ENCODE measurements at places on chromosomes 6 and 20.
A peak's percentile ranks its signal among the peaks of the same experiment; 100 is the strongest.

GRCh38 chr6:165704045-165704748 is 41.2 kb upstream of the PDE10A start:
- no peak for DNase-seq

DNA sequence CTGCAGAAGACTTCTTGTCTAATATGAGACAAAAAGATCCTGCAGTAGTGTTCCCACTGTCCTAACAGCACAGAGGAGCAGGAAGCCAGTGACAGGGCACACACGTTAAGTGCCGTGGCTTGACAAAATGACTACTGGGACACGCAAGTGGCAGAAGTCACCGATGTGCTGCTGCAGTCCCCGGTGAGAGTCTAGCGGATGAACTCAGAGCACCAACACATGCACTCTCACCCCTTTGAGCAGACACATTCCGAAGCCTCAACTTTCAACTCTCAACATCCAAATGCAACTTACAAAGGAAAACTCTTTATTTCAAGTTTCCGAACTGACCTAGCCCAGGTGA is 898 bp downstream of the LAMA4 start:
- DNase-seq, result no peak

GRCh38 chr6:146635165-146635564 is 36.4 kb downstream of the ADGB start:
- no peak for DNase-seq

DNA sequence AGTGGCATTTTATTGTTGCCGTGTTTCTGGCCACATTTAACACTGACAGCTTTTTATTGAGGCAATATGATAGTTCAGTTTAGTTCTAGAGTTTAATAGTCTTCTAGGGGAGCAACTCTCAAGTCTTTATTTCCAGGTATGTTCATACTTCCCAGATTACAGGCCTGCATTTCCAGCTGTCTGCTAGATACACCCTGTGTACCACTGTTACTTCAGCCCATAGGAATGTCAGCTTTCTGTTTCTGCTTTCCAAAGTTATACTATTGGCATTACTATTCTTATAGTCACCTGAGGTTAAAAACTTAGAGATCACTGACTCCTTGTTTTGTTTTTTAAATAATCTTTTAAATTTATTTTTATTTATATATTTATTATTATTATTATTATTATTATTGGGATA is 7.6 kb downstream of the ZNF451 start:
- DNase-seq, result no peak

- DNase-seq, result no peak
Measured at GRCh38 chr6:109092074-109092473, 2.6 kb downstream of the SESN1 start.

GRCh38 chr6:122222761-122223160 is 176.7 kb upstream of the HSF2 start:
- no peak for DNase-seq

GRCh38 chr20:62834967-62835730 is 18.3 kb downstream of the COL9A3 start:
- DNase-seq, result no peak

DNA sequence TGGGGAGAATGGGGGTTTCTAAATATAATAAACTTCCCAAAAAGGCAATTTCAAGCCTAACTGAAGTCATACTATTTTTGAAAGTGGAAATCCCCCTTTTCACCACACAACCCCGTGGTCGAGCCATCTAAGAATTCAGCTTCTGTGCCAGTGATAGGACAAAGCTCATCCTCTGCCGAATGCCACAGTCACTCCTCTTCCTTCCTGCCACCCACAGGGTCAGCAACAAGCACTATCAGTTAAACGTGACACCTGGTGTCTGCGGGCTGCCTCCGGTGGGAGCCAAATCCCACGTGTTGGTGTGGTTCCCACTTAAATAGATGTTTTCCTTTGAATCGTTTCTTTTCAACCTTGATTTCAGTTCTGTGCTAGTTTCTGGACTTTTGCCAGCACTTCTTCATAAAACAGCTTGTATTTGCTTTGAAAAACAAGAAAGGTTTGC is 60.7 kb downstream of the TNFAIP3 start:
- peak; percentile 71 for DNase-seq

- no peak for DNase-seq
Measured at GRCh38 chr6:94751641-94752329, 825.5 kb upstream of the MANEA start.

DNA sequence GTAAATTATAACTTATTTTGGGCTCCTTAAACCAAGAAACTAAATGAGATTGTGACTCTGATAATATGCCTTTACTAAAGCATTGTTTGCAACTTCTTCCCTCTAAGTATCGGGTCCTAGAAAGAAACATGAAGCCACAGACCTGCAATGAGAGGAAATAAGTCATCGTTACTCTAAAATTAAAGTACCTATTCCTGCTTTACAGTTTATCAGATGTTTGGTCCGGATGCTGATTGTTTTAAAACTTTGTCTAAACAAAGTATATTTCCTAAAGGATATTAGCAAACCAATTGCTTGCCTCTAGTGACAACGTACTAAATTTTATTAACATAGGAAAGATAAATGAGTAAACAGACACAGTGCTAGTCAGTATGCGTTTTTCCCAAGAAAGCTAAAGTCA is 216.8 kb downstream of the GJA1 start:
- DNase-seq, result no peak

GRCh38 chr6:53411451-53411850 is 62.7 kb upstream of the ELOVL5 start:
- DNase-seq, result no peak

DNA sequence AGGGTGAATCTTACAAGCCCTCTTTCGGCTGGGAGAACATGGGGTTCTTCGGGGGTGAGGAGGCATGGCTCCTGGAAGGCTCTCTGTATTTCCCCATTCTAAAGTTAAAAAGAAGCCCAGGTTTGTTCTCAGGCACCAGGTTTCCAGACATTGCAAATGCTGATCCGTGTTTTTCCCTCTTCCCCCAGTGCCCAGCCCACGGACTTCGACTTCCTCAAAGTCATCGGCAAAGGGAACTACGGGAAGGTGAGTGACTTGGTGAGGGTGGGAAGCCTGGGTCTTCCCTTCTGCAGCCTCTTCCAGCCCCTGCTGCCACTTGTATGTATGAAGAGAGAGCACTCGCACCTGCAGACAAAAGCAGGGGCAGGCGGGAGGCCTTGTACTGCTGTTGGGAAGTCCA is 8.7 kb downstream of the SGK2 start:
- DNase-seq, result no peak

DNA sequence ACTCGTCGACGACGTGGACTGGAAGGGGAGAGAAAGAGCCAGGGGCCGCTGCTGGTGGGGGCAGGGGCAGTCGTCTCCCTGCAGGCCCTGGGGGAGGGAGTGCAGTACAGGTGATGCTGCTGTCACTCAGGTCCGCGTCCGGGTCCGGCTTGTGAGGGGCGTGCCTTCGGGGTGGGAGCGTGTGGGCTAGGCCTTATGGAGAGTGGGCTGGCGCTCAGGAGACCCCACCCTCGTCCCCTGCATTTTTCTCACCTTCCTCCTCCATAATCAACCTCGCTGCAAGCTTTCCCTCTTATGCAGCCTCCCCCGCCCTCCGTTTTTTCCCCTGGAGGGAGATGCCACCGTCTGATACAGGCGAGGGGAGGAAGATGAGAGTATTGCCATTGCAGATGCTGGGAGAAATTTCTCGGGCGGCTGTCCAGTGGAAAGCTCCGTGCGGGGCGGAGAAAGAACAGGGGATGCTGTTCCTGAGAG is 632 bp downstream of the PCMT1 start:
- peak; percentile 24 for DNase-seq

- DNase-seq, result no peak
Measured at GRCh38 chr6:28709478-28710349, 184.0 kb downstream of the GPX5 start.

GRCh38 chr6:83071023-83071422 is 3.6 kb downstream of the DOP1A start:
- no peak for DNase-seq

DNA sequence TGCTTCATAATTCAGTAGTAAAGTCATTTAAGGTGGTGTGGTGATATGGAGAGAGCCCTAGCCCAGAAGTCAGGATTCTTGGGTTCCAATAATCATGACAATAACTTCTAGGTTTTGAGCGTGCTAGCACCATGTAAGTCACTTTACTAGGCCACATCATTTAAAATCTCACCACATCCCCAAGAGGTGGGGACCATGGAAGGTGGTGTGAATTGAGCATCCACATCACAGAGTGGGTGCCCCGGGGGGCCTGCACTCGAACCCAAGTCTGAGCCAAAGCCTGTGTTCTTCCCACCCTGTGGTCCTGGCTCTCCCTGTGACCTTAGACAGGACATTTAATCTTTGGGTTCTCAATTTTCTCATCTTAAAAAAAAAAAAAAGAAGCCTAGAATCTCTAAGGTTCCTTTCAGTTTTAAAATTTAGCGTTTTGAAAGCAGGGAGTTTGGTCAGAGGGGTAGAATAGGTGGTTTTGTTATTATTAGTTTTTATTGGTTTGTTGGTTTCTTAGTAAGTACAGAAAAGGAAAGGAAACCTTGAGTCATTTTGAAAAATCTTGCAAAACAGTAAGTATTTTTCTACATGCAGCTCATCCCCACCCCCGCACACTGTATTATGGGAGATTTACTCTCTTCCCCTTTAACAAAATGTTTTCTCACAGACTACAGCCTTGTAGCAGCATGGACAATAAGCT is 26.4 kb downstream of the ARMC2 start:
- peak; percentile 14 for DNase-seq

DNA sequence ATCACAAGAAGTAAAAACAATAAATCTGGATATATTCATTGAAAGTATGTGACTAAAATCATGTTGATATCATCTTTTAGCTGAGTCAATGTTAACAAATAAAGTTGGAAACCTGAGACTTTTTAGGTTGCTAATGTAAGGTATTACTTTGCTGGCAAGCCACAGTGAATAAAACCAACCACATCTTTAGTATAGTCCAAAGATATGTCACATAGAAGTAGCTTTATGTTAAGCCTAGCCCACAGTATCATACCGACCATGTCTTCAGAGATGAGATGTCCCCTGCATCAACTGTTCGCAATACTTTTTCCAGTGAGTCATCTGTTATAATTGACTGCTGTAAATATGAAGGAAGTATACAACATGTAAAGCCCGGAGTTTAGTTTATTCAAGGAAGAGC is 107.6 kb upstream of the MCHR2 start:
- no peak for DNase-seq

- DNase-seq, result peak; percentile 16
Measured at GRCh38 chr20:35954907-35955251, 577 bp upstream of the SCAND1 start.

GRCh38 chr6:116633685-116634084 is 17.4 kb downstream of the RSPH4A start:
- DNase-seq, result no peak

DNA sequence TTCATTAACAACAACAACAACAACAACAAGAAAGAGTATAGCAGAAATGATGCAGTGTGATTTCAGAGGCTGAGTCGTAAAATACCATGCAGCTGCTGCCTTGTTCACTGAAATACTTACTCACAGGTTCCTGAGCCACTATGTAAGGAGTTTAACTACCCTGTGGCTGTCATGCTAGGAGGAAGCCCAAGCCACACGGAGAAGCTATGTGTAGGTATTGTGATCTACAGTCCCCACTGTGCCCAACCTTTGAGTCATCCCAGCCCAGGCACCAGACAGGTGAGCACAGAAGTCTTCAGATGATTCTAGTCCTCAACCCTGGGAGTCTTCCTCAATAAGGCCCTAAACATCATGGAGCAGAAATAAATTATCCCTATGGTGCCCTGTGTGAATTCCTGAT is 14.6 kb upstream of the RALY start:
- no peak for DNase-seq

- peak; percentile 59 for DNase-seq
Measured at GRCh38 chr6:109187399-109188114, 92.2 kb downstream of the CEP57L1 start.

DNA sequence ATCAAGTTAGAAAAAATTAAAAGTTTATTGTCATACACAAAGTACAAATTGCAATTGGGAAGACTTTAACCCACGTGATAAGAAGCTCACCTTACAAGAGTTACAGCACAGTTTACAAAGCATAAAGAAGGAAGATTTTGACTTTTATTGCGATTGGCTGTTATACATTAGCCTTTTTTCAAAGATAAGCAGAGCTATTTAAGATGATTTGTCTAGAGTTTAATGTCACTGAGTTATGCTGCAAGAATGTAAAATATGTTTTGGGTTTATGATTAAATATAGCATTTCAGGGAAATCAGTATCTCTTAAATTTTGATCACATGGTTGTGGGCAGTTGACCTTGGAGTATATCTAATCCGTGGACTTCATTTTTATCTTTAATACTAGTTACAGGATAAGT is 664.2 kb upstream of the PTCHD4 start:
- no peak for DNase-seq

DNA sequence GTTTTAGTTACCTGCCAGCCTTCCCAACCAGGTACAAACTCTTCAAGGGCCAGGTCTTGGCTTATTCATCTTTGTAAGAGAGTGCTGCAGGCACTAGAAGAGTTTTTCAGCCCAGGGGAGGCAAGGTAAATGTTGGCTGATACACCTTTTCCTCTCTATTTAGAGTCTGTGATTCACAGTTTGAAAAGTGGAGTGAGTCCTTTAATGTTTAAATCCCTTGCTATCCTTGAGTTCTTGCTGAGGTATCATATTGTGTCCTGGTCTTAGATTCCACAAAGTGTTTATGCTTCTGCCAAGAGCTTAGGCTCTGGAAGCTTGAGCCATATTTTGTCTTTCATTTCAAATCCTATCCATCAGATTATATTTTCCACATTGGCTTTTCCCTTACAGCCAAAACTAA is 52.8 kb upstream of the CITED2 start:
- DNase-seq, result no peak

- no peak for DNase-seq
Measured at GRCh38 chr20:38615283-38615682, 13.7 kb downstream of the ARHGAP40 start.

DNA sequence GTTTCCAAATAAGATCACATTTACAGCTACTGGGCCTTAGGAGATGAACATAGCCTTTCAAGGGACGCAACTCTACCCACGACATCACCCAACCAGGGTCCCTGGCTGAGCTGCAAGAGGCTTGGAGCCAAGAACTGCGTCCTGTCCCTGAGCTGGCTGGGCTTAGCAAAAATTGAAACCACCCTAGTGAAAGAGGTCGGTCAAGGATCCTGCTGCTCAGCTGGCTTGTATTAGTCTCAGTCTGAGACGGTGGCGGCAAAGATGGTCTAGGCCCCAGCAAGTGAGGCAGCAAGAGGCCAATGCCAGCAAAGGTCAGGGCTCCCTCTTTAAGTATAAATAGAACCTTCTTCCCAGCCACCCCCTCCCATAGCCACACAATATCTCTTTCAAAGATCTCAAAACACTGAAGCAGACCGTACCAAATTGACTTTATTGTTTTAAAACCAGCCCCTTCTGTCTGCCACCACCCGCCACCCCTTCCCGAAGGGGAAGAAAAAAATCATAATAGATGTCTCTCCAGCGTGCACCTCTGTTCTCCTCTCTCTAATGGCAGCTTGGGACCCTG is 140.5 kb downstream of the EYA2 start:
- DNase-seq, result no peak

Measured in CD4-positive, alpha-beta T cell treated with Interferon alpha-2 for 1 hour (primary cell).